ENCODE measurements at places on chromosomes 7 and 10.

DNA sequence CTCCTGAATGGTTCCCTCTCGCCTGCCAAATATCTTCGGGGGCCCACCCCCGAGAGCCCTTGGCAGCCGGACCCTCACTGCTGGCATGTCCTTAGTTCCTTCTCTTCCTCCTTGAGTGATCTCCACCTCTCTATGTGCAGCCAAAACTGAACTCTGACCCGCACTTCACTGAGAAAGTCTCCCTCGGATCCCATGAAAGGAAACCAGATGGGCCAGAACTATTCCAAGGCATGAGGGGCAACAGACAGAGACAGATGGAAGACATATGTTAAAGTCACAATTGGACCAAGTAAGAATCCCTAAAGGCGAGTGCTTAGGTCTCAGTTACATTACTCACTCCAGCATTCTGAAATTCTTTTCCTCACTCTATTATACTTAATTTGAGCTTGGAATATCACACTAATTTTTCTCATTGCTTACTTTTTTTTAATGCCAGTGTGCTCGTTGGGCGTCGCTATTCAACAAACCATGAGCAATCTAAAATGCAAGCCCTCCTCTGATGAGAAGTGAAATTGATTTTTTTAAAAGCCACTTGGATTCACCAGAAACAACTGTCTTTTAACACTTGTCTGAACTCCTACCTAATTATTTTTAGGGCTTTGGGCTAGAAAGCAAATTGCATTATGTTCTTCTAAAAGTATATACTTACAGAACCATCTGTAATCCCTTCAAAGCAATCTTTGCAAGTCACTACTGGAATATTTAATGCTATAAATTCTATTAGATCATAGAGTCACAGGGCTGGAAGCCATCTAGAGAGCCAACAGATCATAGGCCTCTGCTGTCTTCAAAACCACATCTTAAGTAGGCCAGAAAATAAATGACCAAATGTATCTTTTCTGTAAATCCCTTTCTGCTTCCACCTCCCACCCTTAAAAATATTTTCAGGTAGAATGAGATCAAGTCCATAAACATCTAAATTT lies 43.3 kb upstream of the EZH2 start:
- no peak for DNase-seq

GRCh38 chr10:103739039-103739764 lies 116.2 kb downstream of the SH3PXD2A start:
- DNase-seq: no peak

DNA sequence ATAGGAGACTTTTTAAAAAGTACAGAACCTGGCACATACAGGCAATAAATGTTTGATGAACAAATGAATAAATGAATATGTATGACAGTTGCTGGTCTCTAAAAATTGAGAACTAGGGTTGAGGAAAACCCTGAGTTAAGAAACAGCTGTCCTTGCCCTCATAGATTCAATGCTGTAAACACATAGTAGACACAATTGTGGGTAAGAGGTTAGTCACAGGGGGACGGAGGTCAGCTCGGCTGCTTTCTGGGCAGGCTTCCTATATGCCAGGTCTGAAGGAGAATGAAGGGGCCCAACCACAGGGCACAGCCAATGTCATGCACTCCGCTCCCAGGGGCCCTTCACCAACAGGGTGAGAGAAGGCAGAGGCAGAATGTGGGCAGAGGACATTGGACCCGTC lies 143.3 kb upstream of the RSU1 start:
- DNase-seq: no peak

DNA sequence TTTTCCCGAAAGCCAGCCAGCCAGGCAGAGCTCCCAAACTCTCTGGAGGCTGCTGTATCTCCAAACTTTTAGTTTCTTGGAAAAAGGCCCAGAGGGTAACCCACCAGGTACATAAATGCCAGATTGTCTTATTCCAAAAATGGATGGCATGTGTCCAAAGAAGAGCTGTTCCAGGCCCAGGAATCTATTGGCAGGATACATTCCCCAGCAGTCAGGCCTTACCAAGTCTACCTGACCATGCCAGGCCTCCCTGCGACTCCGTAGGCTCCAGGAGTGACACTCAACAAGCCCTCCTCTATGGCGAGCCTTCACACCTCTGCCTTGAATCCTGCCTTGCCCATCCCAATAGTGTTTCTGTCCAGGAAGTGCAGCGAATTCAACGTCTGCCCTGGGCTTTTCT lies 95.6 kb downstream of the GRB10 start:
- no peak for DNase-seq

GRCh38 chr7:134959810-134960209 lies 26.5 kb upstream of the AGBL3 start:
- no peak for DNase-seq

- no peak for DNase-seq
These were observed 7.6 kb upstream of the LEP start for GRCh38 chr7:128233471-128233870.

All from hematopoietic multipotent progenitor cell treated with erythropoietin and hydrocortisone succinate and interleukin-3 and kit ligand, for 4 days (in vitro differentiated cells).